ENCODE measurements at places on chromosomes 12 and 14. TPM values are rescaled to one million over a fixed set of nuclear protein-coding genes. Genes with fewer than 3 reads are reported as not detected.
A peak's percentile ranks its signal among the peaks of the same experiment; 100 is the strongest.

The OAS2 gene
- total RNA-seq, result 237 TPM

GRCh38 chr12:4118017-4118510 is 155.5 kb upstream of the CCND2 start:
- peak; percentile 32 for DNase-seq

GRCh38 chr14:24909523-24910302 is 140.2 kb downstream of the STXBP6 start:
- no peak for DNase-seq

DNA sequence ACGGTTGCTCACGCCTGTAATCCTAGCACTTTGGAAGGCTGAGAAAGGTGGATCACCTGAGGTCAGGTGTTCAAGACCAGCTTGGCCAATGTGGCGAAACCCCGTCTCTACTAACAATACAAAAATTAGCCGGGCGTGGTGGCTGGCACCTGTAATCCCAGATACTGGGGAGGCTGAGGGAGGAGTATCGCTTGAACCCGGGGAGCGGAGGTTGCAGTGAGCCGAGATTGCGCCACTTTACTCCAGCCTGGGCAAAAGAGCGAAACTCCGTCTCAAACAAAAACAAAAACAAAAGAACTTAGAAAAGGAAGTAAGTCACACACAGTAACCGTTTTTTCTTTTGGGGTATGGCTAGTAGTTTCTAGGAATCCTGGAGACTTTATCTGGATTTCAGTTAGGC is 1.7 kb upstream of the PALS1 start:
- DNase-seq, result no peak

DNA sequence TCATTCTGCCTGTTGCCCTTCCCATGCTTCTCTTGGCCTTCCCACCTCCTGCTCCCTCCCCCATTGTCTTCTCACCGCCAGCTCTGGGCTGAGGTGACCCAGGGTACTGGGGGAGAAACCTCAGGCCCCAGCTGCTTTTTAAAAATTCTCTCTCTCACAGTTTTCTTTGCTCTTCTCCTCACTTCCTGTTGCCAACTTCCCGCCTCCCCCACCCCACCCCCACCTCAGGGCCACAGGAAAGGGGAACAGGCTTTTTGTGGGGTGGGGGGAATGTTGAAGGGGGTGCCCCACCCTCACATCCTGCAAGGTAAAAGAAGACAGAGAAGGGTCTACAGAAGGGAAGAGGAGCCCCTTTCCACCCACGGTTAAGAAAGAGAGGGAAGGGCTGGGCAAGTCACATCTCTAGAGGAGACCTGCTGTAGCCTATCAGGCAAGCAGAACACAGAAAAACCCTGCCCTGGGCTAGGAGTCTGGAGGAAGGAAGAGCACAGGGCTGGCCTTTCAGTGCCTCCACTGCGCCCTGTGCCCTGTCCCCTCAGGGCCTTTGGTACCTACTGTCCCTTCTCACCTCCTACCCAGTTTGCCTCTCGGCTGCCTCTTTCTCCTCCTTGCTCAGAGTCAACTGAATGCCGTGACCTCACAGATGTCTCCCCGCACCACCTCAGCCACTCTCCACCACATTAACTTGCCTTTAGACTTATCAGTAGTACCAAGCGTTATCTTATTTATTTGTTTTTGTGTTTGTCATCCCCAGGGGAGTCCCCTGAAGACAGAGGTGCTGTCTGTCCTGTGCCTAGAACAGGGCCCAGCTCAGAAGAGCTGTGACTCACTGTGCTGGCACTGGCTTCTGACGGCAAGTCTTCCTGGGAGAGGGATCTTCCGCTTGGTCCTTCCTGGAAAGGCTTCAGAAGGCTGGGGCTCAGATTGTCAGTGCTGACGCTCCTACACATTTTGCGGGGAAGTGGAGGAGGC is 1.7 kb downstream of the ARHGAP9 start:
- peak; percentile 72 for DNase-seq

The TRMT5 gene
- total RNA-seq, result 8.0 TPM

- DNase-seq, result no peak
Observed at GRCh38 chr12:133234971-133235370, 706 bp downstream of the ANHX start.

The P2RX2 gene
- total RNA-seq, result not detected

DNA sequence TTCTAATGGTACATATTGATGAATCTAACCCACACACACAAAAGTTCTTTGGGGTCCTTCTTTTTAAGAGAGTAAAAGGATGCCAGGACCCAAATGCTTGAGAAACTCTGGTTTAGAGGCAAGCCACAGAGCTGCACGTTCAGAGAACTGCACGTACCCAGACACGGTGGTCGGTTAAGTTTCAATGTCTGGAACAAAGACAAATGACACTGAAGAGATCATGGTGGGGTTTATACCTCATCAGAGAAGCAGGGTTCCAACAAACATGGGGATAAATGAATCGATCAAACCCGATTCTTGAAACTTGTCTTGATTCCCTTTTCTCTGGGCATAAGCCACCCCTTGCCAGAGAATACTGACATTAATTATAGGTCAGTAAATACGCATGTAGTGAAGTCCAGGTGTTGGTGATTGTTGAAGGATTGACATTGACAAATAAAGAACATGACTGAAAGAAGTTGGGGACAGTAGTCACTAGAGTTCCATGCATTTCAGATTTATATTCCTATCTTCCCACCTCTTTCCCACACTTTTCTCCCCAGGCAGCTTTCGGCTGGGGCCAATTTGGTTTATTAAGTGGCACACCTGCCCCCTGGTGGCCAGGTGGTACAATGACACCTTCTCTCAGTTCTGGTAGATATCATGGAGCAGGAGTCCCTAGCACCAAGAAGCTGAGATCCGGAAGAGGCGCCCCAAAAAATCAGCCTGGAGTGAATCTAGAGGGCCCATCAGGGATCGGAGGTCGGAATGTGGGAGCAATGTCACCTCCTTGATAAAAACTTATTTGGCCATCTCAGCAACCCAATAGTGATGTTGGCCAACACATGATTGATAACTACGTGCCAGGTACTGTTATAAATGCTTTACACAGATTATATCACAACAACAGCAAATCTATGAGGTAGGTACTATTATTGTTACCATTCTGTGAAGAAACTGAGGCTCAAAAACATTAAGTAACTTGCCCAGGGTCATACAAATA is 17.8 kb upstream of the HDAC7 start:
- peak; percentile 77 for DNase-seq

The SERPINA5 gene
- not detected for total RNA-seq

DNA sequence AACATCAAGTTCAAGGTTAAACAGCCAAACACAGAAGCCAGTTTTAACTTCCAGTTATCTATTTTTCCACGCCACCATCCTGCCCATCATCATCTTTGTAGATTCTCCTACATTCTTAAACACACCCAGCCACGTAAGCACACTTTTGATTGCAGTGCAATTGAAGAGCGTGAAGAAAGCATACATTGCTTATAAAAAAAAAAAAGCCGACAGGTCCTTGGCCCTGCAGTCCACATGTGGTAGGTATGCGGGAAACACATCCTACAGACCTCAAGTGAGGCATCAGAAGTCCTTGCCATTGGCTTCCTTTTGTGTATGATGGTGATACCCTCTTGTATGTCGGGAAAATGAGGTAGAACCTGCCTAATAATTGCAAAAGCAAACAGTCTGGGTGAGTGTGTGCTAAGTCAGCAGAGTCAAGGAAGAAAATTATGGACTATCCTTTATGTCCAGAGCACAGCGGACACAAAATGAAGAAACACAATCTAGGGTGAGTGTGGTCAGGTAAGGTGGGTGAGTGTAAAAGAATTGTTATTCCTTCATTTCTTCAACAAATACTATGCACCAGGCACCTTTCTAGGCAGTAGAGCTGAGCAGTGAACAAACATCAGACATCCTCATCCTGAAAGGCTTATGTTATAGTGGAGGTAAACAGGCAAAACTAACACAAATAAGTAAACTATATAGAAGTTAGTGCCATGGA is 51.5 kb downstream of the EID3 start:
- DNase-seq, result no peak

DNA sequence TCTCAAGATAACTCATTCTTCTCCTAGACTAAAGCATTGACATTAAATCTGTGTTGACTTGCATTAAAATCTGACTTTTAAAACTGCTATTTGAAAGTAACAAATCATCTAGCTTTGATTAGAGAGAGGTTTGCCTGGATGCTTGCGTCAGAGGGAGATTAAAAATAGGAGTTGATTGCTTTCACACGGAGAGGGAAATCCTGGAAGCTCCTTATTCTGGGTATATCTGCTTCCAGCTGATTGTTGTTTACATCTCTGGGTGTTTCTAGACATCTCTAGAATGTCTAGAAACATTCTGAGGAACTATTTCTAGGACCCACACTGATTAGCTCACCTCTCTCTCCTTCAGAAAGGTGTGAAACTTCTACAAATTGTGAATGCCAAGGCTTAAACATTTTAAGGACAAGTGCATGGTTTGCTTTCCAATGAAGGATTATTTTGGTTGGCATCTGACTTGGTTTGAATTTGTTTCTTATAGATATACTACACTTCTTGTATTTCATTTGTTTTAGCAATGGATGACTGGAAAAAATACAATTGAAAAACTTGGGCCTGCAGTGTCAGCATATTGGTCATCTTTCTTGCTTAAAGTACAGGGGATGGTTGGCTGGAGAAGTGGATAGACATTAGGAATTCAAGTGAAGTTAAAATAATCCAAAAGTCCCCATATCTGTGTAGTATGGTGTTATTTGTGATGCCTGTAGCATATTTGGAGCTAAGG is 2.1 kb downstream of the DIP2B start:
- DNase-seq, result no peak

GRCh38 chr14:102117852-102118251 is 21.8 kb upstream of the WDR20 start:
- DNase-seq, result no peak

- no peak for DNase-seq
Observed at GRCh38 chr14:76309572-76310162, 66.3 kb upstream of the ESRRB start.

GRCh38 chr14:26286081-26286912 is 311.5 kb downstream of the NOVA1 start:
- no peak for DNase-seq

DNA sequence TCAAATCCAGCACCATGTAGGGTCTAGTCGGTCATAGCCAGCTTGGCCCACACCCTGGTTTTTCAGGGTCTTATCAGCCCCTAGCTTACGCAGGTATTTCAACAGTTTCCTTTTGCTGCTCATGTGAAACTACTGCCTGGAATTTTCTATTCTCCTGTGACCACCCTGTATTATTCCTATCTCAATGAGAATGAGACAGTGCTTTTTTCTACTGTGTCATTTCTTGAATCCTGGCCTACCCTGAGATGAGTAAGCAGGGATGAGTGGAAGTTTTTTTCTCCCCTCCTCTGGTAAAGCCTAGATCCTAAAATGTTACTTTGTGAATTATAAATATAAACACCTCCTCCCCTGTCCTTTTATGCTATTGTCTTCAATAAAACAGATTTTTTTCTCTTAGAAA is 62.7 kb upstream of the ARID2 start:
- DNase-seq, result no peak

- DNase-seq, result no peak
Observed at GRCh38 chr14:92426237-92426636, 87.3 kb upstream of the RIN3 start.

DNA sequence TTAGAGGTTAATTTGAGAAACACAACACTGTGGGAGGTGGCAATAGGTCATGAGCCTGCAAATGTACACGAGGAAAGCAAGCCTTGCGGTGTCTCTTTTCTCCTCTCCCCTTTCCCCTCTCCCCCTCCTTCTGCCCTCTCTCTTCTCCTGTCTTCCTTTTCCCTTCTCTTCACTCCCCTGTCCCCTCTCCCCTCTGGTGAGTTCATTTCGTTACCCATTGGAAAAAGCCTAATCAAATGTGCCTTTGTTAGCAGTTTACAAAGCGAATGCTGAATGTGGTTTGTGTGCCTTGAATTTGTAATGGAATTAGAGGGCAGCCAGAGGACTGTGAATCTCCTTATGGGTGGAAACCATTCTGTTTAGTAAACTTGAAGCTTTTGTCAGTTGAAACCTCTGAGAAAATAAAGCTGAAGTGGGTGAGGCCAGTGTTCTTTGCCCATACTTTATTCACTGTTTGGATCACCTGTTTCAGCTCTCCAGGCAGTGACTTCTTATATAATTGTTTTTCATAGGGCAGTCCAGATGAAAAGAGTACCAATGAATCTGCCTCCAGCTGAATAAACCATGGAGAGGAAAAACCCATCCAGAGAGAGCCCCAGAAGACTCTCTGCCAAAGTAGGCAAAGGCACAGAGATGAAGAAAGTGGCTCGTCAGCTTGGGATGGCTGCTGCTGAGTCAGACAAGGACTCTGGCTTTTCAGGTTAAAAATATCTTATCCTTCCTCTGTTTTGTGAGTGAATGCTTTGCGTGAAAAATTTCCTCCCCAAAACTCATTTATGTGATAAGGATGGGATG is 7.3 kb downstream of the CIPC start:
- no peak for DNase-seq

- DNase-seq, result peak; percentile 33
Observed at GRCh38 chr12:44875417-44875953, 630 bp downstream of the NELL2 start.

- DNase-seq, result no peak
Observed at GRCh38 chr14:104732355-104732804, 8.4 kb downstream of the ADSS1 start.

DNA sequence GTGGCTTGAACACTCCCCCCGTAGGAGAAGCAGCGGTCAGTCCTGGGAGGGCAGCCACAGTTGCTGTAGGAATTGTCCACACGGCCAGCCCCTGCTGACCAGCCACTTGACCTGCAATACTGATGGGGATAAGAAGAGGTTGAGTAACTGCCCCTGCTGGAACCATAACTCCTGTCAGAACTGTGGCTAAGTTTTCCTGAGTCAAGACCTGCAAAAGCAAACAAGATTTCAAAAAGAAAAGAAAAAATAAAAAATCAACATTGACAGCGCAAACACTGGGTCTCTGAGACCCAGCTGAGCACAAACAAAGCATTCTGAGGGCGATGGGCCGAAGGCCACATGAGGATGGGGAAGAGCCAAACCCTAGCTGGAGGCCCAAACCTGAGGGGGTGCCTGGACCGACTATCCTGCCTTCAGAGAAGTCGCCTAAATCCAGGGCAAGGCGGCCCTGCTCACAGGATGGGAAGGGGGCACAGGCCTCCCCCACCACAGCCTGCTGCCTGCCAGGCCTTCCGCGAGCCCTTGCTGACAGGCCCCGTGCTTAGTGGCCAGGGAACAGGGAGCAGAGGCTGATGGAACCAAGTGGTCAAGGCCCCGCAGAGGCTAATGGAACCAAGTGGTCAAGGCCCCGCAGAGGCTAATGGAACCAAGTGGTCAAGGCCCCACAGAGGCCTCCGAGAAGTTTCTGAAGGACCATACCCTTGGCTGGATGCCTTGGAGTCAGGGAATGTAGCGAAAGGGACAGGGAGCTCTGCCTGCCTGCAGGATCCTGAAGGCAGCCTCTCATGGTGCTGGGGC is 19.1 kb downstream of the POU6F1 start:
- no peak for DNase-seq

The ADGRD1 gene
- not detected for total RNA-seq

The RHEBL1 gene
- 9.5 TPM for total RNA-seq

DNA sequence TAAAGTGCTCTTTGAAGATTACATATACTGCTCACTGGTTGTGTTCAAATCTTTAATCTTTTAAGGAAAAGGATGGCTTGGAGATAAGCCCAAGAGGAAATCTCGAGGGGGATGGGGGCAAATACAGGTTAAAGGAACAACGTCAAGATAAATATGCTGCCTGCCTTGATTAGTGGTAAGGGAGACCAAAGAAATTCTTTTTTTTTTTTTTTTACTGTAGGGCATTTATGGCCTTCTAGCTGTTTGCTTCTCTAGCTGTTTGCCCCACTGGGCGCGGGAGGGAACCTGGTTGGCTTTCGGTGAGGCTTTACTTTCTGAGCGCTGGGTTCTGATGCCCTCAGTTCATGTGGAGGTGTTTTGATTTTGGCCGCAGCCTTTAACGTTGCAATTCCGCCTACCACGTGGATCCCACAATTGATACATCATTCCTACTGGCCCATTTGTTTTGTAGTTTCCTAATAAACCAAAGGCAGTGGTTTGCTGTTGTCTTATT is 5.7 kb downstream of the CCND2 start:
- DNase-seq, result peak; percentile 19

The MIP gene
- total RNA-seq, result not detected

The EID3 gene
- total RNA-seq, result 7.8 TPM
